Fibroblast of skin of abdomen (primary cell): ENCODE measurements at places on chromosomes 4 and X.

DNA sequence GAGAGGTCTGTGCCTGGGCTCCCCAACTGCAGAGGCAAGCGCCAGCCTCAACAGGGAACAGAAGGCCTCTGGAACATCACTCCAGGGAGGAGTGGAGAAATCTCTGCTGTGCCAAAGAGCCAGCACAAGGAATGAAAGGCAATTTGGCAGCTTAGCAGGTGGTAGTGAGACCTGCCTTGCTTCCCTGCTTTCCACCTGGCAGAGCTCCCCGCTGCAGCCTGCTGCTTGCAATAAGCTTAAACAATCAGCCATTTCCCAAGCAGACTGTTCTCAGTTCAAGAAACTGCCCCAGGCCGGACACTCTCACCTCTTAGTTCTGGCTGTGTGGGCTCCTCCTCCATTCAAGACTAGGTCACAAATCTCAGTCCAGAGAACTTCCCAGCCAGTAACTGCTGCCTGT is 370.6 kb downstream of the MAGEB5 start:
- DNase-seq = no peak

DNA sequence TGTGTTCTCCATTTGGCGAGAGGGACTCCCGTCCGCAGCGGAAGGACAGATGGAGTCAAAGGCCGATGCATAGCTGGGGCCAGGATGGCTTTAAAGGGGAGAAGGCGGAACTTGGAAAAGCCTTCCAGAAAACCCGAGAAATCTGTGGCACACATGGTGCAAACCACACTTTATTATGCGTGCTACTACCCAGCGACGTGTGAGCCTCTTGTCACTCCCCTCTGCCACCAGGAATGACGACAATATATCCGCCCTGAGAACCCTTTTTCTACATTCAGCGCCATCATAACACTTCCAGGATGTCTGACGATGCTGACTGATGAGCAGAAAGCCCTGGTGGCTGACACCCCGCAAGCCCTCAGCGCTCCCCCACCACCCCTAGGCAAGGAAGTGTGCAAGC is 689 bp upstream of the DCHS2 start:
- no peak for DNase-seq

- peak; percentile 9 for DNase-seq
Observed at GRCh38 chr4:74793757-74794381, 454 bp downstream of the BTC start.

GRCh38 chrX:16138108-16138427 is 14.7 kb downstream of the GRPR start:
- DNase-seq = no peak

DNA sequence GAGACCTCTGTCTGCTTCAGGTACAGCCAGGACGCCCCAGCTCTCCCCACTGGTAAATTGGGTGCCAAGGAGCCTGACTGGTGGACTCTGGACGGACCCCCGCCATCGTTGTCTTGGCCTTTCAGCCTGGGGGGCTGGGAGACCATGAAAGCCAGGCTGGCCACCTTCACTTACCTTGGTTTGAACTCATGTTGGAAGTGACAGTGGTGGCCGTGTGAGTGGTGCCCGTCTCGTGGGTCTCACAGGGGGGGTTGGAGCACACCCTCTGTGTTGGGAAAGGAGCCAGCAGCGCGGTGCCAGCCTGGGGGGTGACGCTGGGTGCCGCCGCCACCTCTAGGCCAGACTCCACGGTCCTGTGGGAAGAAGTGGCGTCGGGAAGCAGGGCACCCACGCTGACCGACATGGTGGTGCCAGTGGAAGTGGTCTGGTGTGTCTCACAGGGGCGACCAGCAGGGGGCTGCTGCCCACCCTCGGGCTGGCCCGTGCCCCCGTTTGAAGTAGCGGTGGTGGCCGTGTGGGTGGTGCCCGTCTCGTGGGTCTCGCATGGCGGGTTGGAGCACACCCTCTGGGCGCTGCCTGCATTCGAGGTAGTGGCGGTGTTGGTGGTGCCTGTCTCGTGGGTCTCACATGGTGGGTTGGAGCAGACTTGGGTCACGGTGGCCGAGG is 9.6 kb upstream of the RENBP start:
- DNase-seq = no peak

- no peak for DNase-seq
Observed at GRCh38 chrX:7077241-7078230, 70.0 kb upstream of the STS start.
